Activated CD8-positive, alpha-beta memory T cell treated with anti-CD3 and anti-CD28 coated beads, Interleukin-2, amount 50 U/mL, for 4 hours (primary cell): ENCODE measurements at places on chromosomes 13 and 19.
A peak's percentile ranks its signal among the peaks of the same experiment; 100 is the strongest.

GRCh38 chr19:12784871-12785430 is 6.3 kb upstream of the JUNB start:
- DNase-seq = no peak

- DNase-seq = no peak
Measured at GRCh38 chr13:113273851-113274590, 23.0 kb upstream of the LAMP1 start.

GRCh38 chr19:6055013-6055795 is 55.1 kb downstream of the RFX2 start:
- DNase-seq = no peak

DNA sequence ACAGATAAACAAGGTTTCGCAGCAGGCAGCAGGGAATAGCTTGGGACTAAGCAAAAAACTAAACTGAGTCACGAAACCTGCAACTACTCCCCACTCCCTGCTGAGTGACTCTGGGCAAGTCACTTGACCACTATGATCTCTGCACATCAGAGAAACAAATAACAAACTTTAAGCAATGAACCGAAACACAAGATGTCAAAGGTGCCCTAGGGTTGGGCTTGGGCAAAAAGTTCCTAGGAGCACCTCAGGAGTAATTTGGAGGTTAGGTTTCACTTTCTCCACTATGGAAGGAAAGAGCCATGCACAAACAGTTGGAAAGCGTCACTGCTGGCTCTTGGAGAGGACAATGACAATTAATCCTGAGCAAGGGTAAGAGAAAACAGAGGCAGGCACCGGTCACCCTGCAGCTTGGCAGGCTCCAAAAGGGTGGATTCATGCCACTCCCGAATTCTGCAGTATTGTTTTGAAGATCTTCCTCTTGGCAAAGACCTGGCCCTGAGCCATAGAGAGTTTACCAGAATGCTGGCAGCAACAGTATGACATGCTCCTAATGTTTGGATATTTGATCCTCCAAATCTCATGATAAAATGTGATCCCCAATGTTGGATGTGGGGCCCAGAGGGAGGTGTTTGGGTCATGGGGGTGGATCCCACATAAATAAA is 60.3 kb downstream of the CRYL1 start:
- DNase-seq = no peak

DNA sequence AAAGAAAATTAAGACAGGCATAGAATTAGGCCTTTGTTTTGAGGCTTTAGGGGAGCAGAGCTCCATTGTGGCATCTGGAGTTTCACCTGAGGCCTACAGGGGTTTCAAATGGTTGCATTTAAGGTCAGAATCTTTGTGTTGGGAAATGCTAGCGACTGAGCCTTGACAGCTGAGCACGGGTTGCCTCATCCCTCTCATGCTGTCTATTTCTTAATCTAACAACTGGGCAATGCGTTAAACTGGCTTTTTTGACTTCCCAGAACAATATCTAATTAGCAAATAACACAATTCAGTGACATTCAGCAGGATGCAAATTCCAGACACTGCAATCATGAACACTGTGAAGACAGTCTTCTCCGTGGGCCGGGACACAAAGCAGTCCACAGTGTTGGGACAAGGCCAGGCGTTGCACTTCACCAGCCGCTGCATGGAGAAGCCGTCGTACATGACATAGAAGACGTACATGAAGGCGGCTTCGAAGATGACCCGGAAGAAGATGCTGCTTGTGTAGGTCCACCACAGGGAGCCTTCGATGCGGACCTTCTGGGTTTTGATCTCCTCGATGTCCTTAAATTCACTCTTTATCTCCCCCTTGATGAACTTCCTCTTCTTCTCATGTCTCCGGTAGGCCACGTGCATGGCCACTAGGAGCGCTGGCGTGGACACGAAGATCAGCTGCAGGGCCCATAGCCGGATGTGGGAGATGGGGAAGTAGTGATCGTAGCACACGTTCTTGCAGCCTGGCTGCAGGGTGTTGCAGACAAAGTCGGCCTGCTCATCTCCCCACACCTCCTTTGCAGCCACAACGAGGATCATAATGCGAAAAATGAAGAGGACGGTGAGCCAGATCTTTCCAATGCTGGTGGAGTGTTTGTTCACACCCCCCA is 3.8 kb downstream of the GJB2 start:
- DNase-seq = no peak

GRCh38 chr19:10835089-10835753 is 791 bp downstream of the TMED1 start:
- no peak for DNase-seq

DNA sequence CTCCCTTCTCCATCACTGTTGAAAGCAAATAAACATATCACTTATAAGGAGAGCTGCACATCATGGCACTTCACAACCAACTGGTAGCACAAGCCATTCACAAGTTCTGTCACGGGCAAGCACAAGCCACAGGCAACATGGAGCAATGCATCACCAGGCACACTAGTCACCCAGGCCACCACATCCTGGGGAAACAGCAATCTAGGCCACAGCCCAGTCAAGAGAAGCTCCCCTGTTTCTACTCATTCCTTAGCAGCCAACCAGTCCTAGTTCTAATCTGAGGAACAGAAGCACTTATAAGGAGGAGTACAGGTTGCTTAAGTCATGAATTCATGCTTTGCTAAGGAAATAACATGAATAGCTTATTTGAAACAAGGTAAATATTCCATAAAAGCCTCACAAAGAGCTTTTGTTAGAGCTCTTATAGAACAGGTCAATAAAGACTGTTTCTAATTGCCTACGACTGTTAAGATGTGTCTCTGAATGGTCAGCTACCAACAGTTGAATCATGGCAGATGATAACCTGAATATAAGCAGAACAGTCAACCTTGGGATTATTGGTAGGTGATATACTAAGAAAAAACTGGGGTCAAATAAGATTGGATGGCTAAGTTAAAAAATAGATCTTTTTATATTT is 169.0 kb downstream of the TBC1D4 start:
- DNase-seq = peak; percentile 19

- no peak for DNase-seq
Measured at GRCh38 chr13:52385870-52386269, 20.1 kb downstream of the THSD1 start.

DNA sequence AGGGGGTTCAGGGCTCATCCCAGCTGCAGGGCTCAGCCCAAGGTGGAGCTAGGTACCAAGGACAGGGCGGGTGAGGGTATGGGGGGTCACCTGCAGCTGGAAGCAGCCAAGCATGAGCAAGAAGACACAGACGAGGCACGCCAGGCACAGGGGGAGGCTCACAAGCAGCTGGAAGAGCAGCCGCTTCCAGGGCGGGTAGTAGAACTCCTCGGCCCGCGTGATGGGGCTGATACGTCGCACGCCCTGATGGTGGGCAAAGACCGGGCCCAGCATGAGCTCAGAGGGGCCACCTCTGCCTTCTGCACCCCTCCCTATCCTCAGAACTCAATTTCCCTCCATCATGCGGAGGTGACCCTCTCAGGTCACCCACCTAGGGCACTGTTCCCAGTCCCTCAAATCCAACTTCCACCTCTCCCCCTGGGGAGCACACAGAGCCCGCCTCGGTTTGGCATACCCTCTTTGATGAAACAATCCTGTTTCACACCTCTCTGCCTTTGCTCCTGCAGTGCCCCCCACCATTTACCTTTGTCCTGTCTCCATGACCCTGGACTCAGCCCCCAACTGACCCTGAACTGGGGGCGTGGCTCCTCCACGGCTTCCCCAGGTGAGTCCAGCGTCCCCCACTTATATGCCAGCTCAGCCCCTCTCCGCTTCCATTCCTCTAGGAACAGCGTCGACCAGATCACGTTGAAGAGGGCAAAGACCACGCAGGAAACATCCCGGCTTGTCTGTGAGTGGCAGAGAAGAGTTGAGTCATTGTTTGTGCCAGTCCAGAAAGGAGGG is 4.2 kb downstream of the ANO8 start:
- no peak for DNase-seq

GRCh38 chr19:18675779-18676178 is 7.7 kb upstream of the CRTC1 start:
- DNase-seq = no peak

DNA sequence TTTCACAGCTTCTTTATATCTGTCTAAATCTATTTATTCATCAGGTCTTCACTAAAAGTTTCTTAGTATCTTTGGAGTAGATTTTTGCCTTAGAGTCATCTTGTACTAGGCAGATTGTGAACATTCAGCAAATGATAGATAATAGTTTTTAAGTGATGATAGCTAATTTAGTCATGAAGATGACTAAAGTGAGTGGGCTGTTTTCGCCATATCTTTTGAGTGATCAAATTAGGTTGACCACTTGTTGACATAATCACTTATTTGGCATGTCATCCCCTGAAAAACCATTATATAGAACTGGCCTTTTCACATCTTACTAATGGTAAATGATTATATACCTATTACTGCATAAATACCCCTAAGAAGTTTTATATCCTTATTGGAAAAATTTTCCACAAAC is 999.2 kb downstream of the PCDH17 start:
- DNase-seq = no peak

DNA sequence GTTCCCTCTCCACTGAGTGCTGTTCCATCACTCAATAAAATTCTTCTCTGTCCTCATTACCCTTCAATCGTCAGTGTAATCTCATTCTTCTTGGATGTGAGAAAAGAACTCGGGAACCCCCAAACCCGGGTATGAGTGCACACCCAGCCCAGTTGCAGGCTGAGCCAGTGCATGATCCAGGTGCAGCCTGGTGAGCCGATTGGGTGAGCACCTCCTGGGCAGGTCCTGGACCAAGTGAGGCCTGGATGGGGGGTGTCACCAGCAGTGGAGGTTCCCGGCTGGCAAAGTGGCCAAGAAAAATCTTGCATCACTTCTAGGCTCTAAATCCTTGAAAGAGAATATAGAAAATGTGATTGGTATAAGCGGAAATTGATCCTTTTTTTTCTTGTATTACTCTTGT is 878.8 kb upstream of the KLHL1 start:
- DNase-seq = no peak

GRCh38 chr13:28867564-28867963 is 47.4 kb downstream of the MTUS2 start:
- DNase-seq = no peak

DNA sequence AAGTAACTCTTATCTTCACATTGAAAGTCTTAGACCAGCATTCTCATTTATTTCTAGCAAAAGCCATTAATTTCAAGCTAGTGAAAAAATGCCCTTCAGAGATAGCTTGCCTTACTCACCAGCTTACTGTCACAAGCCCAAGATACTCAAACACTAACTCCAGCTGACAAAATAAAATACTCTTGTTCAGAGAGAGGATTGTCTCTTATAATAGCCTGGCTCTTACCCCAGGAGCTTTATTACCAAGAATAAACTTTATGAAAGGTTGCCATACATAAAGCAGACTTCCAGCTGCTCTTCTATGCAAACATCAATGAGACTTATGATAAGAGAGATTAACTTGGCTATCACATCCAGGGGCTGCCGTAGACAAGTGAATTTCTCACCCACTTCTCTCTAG is 53.6 kb downstream of the XPO4 start:
- DNase-seq = no peak

DNA sequence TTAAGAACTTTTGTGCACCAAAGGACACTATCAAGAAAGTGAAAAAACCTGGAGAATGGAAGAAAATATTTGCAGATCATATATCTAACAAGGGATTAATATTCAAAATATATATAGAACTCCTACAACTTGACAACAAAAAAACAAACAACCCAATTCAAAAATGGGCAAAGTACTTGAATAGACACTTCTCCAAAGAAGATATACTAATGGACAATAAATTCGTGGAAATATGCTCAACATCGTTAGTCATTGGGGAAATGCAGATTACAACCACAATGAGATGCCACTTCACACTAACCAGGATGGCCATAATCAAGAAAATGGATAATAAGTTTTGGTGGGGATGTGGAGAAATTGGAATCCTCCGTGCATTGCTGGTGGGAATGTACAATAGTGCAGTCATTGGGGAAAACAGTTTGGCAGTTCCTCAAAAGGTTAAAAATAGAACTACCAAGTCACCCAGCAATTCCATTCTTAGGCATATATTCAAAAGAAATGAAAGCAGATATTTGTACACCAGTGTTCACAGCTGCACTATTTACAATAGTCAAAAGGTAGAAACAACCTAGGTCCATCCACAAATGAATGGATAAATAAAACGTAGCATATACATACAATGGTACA is 2.2 kb upstream of the LSR start:
- DNase-seq = no peak

GRCh38 chr13:32823597-32823996 is 192.6 kb upstream of the KL start:
- DNase-seq = no peak

- DNase-seq = no peak
Measured at GRCh38 chr19:6030214-6030507, 52.2 kb upstream of the RANBP3 start.

DNA sequence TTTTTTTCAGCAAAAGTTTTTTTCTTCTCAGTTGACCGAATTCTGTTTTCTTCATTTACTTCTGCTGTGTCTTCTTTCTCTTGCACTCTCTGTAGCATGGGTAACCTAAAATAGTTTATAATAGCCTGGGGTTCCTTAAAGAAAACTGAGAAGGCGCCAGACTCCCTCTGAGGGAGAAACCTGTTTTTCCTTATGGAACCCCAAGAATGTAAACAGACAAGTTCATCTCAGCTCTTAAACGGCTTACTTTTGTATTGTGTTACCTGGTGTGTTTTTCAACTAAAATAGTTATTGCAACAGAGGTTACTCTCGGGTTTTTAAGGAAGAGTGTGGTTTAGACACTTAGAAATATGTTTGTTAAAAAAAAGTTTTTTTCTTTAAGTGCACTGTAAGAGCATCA is 23.8 kb upstream of the TM9SF2 start:
- DNase-seq = no peak

DNA sequence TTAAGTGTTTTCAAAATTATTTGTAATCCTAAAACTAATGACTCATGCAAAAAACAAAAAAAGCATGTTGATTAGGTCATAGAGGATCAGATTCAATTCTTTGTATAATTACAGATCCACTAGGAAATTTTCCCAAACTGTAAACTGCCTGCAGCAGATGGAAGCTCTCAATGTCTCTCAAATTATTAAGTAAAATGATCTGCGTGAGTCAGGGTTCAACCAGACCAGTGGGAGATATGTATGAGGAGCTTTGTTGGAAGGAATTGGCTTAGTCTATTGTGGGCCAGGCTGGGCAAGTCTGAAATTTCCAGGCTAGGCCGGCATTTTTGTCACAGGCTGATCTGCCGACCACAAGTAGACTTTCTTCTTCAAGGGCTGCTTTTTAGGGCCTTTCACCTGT is 14.4 kb upstream of the SACS start:
- no peak for DNase-seq

- DNase-seq = no peak
Measured at GRCh38 chr13:40812102-40812501, 22.7 kb downstream of the SLC25A15 start.

DNA sequence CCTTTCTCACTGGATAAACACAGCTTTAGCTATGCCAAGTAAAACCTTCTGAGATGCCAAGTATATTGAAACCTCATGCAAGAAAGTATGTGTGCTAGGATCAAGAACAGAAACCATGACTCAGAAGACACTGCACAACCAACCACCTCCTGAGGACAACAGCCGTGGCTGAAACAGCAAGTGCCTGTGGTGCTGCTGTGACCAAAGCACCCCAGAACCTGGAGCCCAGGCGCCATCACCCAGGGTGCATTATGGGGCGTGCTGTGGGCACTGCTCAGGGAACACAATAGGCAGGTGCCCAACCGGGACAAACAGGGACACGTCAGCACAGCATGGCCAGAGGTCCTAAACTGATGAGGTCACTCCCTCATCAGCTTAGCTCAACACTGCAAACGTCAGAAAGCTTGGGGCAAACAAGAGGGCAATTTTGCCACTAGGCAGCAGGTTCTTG is 101.3 kb upstream of the SLC15A1 start:
- DNase-seq = no peak
